ENCODE measurements at places on chromosomes 12 and 14. TPM values are rescaled to one million over a fixed set of nuclear protein-coding genes. Genes with fewer than 3 reads are reported as not detected.
A peak's percentile ranks its signal among the peaks of the same experiment; 100 is the strongest.

PLCZ1 gene
- not detected for total RNA-seq

KCNA5 gene
- 20.2 TPM for total RNA-seq

DNA sequence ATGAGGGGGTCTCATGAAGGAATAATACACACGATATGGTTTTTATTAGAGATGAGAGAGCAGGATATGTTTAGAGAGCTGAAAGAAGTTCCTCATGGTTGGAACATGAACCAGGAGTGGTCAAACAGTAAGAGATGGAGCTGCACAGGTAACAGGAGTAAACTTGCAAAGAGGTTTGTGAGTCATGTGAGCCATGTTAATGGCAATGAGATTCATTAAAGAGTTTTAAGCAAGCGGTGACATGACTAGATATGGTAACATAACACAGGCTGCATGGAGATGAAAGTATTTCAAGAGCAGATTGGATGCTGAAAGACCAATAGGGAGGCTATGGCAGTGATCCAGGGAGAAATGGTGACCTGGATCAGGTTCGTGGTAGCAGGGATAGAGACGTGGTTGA, 62.6 kb upstream of the SSTR1 start:
- DNase-seq, result no peak

DNA sequence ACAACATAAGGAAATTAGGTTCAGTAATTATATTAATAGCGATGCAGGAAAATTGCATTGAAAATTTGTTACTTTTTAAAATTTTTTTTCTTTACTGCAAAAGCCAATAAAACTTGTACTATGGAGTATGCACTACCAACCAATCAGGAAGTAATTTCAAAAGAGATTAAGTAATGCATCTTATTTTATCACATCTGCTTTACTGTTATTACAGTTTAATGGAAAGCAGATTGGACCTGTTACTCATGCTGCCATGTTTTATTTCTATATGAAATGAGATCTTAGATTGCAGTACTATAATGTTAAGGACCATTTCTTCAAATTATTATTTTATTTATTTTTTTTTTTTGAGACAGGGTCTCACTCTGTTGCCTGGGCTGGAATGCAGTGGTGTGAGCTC, 1.7 kb upstream of the STRN3 start:
- DNase-seq, result no peak

GRCh38 chr12:91804533-91804932, 341.1 kb downstream of the BTG1 start:
- no peak for DNase-seq

DNA sequence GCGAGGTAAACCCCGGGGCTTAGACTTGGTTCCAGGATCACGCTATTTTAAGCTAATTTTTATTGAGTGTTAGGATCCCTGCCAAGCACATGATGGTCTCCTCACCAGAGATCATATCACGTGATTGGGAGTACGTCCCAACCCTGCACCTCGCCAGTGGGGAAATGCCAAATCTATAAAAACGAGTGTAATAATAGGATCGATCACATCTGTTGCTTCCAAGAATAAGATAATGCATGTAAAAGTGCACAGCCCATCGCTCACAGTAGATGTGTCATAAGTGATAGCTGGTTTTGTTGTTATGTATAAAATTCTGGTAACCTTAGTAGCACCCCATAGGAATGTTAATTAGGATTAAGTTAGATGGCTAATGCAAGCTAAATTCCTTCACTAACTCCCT, 581.0 kb upstream of the TMEM132C start:
- DNase-seq, result no peak

DNA sequence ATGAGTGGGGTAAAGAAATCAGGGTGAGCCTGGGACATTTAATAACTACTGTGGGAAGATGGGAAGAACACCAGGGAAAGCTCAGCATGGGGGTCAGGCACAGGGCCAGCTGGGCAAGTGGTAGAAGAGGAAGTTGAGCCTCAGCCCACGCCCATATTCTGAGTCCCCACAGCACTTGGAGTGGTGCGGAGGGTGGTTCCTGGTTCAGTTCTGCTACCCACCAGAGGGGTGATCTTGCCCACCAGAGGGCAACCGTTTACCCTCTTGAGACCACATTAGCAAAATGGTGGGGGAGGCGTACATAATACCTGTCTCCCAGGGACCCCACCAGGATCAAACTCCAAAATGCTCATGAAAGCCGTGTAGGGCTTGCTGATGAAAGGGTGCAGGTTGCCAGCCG, 16.8 kb upstream of the ANKRD33 start:
- DNase-seq, result no peak

DNA sequence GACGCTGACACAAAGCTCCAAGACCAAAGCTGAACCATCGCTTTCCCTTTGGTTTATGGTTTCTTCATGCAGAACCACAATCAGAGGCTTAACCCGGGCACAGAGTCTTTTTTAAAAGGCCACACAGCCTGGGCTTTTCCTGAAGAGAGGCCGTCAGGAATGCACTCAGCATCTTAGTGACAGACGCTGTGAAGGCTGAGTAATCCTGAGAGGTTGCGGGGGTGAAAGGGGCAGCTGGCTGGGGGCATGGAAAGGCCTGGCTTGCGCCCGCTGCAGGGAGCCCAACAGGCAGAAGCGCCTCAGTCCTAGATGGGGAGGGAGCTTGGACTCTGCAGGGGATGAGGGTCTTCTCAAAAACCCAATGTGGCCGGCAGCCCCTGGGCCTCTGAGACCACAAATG, 13.6 kb downstream of the CTDSP2 start:
- DNase-seq, result no peak

DNA sequence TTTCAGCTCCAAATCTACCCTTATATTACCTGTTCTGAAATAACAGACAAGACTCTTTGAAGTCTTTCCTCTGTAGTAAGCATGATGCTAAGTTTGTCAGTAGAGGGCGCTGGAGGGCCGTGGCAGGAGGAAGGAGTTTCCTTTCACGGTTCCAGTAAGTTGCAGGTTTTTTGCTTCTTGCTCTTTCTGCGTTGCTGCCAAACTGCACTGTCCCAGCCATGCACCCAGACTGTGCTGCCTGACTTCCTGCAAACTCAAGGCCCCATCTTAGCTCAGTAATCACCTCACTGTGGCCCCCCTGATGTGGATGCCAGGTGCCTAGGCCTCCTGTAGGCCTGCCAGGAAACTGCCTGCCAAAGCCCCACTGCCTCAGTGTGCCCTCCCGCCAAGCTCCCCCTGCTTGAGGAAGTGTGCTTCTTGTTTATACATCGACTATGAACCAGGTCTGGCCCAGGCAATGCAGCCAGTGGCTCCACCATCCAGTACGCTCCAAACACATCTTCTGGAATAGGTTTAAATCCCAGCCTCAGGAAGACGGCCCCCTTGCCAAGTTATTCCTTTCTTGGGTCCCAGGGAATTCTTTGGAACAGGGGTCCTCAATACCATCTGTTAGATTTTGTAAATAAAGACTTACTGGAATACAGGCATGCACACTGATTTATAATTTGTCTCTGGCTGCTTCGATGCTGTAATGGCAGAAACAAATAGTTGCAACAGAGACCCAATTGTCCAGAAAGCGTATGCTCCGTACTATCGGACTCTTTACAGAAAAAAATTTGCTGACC, 193.7 kb upstream of the LRIG3 start:
- DNase-seq, result peak; percentile 84

DNA sequence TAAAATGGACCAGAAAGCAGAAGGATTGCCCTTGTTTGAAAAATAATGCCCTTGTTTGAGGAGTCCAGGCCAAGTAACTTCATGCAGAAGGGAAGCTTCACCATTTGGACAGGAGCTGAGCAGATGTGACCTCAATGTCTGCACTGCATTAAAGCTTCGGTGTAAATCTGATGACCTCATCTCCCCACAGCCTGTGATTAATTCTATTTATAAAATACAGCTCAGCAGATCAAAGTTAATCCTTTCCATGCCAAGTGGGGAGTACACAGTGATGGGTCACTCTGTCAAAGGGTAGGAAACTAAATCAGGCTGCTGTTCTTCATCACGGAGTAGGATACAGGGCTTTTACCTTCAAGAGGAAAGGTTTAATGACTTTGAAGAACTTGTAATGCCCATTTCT, 533.7 kb downstream of the RPS29 start:
- no peak for DNase-seq

DNA sequence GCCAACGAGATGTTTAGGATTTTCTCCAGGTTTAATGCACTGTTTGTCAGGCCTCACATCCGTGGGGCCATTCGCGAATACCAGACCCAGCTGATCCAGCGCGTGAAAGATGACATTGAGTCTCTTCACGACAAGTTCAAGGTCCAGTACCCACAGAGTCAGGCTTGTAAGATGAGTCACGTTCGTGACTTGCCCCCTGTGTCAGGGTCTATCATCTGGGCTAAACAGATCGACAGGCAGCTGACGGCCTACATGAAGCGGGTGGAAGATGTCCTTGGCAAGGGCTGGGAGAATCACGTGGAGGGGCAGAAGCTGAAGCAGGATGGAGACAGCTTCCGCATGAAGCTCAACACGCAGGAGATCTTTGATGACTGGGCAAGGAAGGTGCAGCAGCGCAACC, 21.6 kb downstream of the DYNC1H1 start:
- no peak for DNase-seq

- DNase-seq, result no peak
These were observed 101.2 kb upstream of the EIF5 start for GRCh38 chr14:103232831-103233319.

GRCh38 chr14:104040539-104040938, 45.0 kb upstream of the ASPG start:
- DNase-seq, result no peak
